ENCODE measurements at places on chromosomes 5 and 9.

- no peak for DNase-seq
Observed at GRCh38 chr5:148163345-148163744, 5.0 kb upstream of the SPINK14 start.

DNA sequence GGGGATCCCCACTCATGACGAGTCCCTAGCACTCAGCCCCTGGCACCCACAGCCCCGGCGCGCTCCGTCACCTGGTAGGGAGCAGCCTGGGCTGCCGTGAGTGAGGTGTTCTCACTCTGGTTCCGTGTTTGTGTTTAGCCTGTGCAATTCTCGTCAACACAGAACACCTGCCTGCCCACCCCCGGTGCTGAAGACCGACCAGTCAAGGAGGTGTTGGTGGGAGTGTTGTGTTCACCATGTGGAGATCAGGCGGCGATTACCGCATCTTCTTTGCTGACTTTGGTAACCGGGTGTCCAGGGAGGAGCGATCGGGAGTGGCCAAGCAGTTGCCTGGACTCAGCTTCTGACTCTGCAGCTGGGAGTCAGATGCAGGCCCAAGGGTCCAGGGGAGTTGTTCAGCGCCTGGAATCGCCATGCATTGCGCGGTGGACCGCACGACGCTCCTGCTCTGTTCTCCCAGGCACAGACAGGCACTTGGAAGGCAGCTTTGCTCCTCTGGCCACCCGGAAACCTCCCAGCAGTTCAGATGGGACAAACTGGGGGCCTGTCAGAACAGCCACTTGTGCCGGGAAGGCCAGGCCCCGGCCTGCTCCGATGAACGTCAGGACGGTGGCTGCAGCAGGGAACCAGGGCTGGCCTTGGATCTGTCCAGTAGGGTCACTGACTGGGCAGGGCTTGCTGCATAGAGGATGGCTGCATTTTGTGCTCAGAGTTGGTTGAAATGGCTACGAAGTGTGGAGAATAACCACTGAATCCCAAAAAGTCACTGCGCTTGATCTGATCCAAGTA lies 28.2 kb downstream of the EXOC3 start:
- no peak for DNase-seq

- DNase-seq, result no peak
Observed at GRCh38 chr5:94157704-94158539, 416.5 kb upstream of the POU5F2 start.

- no peak for DNase-seq
Observed at GRCh38 chr5:80995908-80996307, 35.7 kb downstream of the RASGRF2 start.

DNA sequence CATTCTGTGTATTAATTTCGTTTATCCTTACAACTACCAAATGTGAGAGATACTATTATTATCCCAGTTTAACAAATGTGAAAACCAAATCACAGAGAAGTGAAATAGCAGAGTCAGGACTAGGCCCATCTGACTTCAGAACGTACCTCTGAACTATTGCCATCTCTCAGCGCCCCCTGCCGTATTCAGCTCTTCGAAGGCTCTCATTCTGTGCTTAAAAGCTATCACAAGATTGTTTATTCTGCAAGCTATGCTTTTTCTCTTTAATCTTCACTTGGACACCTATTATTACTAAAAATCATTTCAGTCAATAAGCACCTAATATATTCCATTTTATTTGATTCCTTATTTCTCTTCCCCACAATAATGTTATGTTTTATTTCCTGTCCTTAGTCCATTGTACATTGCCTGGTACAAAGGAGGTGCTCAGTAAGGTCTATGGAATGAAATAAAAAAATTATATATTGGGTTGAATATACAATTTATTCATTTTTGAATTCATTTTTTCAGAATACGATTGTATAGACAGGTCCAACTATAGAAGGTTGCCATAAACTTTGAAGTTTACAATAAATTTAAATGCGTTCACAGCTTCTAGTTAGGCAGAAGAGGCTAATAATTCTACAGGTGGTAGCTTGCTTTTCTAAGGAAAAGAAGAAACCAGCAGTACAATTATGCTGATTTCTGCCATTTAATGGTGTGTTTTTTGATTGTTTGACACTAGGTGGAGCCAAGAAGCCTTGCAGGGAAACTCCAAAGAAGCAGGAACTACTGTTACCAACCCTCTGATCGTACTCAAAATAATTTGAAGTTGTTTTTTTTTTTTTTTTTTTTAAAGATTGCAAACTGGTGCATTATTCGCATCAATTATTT lies 202.2 kb upstream of the DMRTA1 start:
- peak; percentile 75 for DNase-seq

GRCh38 chr5:62111428-62111827 lies 194.6 kb upstream of the KIF2A start:
- DNase-seq, result no peak

- no peak for DNase-seq
Observed at GRCh38 chr9:8826281-8826680, 1026.7 kb upstream of the DMAC1 start.

DNA sequence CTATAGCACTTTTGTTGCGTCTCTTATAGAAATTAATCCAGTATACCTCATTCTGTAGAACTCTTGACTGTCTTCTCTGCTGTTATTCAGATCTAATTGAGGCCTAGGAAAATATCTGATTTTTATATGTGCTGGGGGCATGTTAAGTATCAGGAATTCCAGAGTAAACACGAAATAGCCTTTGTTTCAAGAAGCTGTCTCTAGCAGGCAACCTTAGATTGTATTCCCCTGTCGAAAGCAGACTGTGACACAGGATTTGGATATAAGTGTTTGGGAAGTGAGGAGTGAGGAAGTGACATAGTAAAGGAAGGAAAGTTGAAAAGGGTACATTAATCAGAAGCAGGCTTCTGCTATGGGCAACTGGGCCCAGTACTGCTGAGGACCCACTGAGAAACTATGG lies 72.1 kb upstream of the RASA1 start:
- DNase-seq, result no peak

Measured in inflammatory macrophage treated with lipopolysaccharide for 1 hour (primary cell).